ENCODE measurements at places on chromosomes 3 and 15.

GRCh38 chr3:6821411-6821810 is 39.5 kb upstream of the GRM7 start:
- no peak for DNase-seq

- DNase-seq, result no peak
These were observed 167.2 kb downstream of the KCNMB2 start for GRCh38 chr3:178703268-178703975.

GRCh38 chr15:72919936-72920465 is 132.3 kb upstream of the NEO1 start:
- no peak for DNase-seq

DNA sequence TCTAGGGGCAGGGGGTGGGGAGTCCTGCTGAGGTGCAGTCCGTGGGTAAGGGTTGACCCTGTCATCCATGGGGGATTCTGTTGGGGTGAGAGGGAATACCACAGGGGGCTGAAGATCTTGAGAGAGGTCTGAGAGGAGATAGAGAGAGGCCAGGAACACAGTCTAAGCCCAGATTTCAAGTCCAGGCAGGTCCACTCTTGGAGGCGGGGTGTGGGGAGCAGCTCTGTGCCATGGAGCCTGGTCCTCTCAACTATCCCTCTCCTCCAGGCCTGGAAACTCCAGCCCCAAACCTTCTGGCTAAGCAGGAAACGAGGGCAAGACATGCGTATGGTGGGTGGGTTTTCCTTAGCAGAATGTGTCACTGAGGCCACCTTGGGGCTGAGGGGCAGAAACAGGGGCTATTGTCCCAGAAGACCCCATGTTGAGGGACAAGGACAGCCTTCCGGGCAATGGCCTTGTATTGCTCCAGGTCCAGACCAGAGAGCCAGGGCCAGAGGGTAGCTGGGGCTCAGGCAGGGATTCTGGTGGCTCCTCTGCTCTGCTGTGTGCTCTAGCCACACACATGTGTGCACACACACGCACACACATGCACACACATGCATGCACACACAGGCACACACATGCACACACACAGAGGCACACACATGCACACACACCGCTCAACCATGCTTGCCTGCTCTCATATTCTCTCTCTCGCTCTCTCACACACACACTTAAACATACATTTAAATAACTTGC is 48.6 kb upstream of the MAGEF1 start:
- no peak for DNase-seq

- DNase-seq, result no peak
These were observed 84.5 kb upstream of the FNDC3B start for GRCh38 chr3:171954690-171955383.

DNA sequence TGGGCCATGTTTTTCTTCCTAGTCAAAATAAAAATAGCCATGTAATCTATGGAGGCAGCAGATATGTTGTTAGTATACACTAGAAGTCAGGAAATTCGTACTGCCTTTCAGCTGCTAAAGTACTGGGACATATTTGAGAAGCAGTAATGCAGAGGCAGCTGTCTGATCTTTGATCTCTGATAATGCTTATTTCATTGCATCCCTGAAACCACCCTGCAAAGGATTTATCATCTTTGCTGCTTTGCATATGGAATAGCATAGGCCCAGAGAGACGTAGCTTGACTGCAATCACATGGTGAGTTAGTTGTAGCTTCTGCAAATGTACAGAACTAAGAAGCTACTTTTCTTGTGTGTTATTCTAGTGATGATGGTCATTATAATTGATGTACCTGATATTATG is 52.4 kb downstream of the RBM6 start:
- no peak for DNase-seq

GRCh38 chr15:37134699-37135131 is 34.4 kb upstream of the MEIS2 start:
- DNase-seq, result peak; percentile 51

GRCh38 chr3:133103706-133104105 is 65.5 kb downstream of the TMEM108 start:
- DNase-seq, result no peak

DNA sequence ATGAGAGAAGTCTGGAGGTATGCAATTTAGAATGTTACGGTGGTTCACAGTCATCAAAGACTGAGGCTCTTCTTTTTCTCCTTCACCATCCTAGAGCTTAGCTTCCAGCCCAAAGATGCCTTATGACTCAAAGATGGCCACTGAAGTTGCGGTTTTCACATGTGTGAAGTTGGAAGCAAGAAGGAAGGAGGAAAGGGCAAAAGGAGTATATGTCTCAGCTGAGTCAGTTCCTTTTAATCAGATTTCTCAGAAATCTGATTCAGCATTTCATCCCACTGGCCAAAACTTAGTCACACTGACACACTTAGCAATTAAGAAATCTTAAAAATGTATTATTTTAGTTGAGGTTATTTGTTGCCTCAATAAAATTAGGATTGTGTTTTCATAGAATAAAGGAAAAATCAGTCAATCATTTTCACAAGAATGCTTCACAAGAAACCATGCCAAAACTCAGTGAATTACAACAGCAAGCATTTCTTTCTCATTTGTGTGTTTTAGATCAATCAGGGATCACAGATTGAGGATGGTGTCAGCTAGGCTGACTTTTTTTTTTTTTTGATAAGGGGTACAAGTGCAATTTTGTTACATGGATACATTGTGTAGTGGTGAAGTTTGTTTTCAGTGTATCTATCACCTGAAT is 211.1 kb upstream of the GADL1 start:
- DNase-seq, result no peak

- no peak for DNase-seq
These were observed 47.2 kb downstream of the CADM2 start for GRCh38 chr3:85005946-85006345.

DNA sequence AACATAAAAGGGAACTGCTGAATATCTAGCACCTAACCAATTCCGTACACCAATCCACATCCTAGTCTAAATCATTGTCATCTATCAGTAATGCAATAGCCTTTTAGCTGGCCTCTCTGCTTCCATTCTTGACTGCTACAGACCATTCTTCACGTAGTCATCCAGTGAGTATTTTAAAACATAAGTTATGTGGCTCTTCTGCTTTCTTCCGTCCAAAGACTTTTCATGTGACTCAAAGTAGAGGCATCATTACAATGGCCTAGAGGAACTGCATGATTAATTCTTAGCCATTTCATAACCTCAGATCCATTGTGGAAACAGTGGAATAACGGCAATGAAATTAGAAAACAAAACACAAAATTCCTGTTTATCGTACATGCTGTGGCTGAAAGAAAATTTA is 88.9 kb upstream of the CBLB start:
- DNase-seq, result no peak

DNA sequence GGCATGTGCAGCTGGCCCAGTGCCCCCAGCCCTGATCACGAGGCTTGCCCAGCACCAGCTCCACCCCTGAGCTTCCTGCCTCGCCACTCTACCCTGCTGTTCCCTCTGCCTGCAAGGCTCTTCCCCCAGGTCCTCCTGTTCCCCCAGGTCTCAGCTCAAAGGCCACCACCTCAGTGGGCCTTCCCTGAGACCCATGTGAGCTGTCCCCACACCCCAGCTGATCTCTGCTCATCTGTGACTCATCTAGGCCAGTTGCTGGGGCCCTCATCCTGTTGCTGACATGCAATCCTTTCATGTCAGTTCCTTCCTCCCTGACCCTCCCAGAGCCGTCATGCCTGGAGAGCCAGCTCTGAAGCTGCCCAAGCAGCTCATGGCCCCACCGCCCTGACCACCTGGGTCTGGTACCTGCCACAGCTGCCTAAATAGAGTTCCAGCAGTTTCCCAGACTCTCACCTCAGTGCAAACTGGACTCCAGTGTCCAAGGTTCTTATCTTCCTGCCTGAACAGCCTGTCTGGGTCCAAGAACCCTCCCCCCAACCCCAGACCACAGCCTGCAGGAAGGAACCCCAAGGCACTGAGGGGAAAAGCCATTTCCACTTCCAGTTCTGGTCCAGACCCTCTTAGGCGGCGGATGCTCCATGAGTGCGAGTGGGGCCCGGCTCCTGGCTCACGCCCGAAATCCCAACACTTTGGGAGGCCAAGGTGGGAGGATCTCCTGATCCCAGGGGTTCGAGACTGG is 116.6 kb upstream of the IQSEC1 start:
- no peak for DNase-seq
